A172 (cell line): ENCODE measurements at places on chromosomes 3 and 15. TPM values are rescaled to one million over a fixed set of nuclear protein-coding genes. Genes with fewer than 3 reads are reported as not detected.
A peak's percentile ranks its signal among the peaks of the same experiment; 100 is the strongest.

DNA sequence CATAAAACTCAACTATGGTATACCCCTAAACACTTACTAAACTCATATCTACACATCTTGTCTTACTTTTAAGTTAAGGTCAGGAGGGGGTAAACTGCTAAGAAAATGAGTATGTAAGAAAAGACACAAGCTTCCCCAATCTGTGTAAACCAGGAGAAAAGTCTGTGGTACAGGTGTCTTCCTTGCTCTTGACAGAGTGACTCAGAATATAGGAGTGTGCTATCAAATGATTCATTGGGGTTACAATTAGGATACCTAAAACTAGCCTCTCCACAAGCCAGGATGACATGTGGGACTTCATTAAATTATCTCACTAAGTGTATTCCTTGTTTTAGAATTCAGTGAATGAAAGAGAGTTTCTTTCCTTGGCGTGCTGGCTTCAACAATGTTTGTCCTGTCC, 274.8 kb downstream of the BBX start:
- DNase-seq = peak; percentile 21

GRCh38 chr3:188711881-188712247, 459.9 kb upstream of the TPRG1 start:
- no peak for DNase-seq

DNA sequence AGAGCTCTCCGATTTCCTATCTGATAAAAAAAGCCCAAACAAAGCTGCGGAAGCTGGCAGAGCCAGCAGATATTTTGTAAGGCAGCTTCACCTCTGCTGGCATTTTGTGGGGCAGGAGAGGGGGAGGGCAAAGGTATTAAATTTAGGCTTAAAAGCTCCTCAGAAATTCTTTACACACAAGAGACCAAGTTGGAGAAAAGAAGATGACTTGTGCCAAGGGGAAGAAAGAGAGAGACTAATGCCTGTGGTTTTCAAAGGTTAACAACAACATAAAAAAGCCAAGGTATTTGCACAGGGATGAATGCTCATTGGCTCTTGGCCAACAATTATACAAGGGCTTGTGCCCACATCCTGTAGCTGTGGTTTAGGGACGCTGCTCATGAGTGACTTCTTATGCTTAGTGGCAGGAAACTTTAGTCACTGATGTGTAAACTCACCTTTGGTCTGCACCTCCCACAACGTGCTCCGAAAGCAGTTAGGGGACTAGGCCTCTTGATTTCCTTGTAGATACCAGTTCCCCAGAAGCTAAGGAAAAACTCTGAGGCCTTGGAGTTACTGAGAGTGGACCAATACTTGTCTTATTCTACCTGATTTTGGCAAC, 152.9 kb downstream of the TPRG1 start:
- DNase-seq = peak; percentile 99

GRCh38 chr3:30508339-30508738, 98.1 kb upstream of the TGFBR2 start:
- DNase-seq = no peak

DNA sequence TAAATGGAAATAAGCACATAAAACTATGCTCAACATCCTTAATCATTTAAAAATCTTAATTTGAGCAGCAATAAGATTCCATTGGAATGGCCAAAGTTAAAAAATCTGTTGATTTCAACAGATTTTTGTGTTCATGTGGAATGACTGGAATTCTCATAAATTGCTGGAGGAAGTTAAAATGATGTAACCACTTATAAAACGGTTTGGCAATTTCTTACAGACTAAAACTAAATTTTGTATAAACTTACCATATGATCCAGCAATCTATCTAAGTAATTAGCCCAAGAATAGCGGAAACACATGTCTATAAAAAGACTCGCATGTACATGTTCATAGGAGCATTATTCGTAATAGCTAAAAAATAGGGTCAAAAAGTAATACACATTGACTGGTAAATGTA, 1713.6 kb downstream of the SI start:
- DNase-seq = no peak

DNA sequence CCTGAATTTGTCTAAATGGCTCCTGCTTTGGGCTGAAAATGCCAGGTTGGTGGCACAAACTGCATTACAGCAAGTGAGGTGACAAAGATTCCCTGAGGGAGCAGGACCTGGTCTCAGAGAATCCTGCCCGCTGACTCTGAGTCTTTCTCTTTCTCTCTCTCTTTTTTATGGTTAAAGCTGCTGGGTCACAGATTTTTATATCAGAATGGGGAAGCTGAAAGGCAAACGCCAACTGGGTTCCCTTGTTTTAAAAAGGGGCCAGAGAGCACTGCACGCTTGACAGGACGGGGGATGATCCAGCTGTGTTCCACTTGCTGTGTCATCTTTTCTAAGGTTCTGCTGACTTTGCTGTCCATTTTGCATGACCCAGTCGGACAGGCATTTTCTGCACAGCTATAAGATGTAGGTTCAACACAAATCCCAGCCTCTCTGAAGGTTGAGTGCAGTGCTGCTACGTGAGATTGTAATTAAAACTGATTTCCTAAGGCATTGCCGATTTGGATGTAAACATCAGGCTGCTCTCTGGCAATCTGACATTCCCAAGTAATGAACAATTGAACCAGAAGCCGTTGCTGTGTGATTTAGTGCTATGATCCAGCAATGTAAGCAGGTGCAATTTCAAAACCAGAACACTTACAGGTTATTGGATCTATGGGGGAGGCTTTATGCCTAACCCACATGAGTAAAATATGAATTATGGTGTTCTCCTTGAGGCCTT, 25.8 kb downstream of the ARHGEF3 start:
- DNase-seq = no peak

- DNase-seq = peak; percentile 20
These were observed 17.9 kb downstream of the SERP1 start for GRCh38 chr3:150528354-150528797.

DNA sequence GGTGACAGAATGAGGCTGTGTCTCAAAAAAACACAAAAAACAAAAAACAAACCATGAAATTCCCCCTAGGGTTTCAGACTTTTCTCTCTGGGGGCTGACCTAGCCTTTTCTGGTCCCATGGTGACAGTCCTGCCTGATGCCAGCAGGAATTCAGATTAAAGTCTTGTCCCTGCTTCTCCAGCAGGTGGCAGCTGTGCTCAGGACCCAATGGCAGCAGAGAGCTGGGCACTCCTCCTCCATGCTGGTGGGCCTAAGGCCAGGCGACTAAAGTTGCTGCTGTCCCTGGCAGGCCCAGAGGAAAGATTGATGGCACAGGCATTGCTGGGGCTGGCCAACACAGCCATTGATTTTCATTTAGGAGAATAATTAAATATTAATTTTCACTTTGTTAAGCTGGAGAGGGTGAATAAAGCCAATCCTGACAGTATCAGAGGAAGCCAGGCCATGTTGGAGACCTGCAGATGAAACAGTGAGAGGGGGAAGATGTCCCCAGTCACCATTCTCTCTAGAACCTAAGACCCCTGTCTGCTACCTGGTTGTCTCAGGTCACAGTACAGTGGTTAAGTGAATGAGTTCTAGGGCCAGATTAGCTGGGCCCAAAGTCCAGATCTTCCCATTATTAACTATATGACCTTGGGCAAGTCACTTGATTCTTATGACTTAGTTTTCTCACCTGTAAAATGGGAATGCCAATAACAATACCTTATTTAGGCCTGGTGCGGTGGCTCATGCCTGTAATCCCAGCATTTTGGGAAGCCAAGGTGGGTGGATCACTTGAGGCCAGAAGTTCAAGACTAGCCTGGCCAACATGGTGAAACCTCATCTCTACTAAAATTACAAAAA, 7.1 kb downstream of the CELF6 start:
- DNase-seq = peak; percentile 64

DNA sequence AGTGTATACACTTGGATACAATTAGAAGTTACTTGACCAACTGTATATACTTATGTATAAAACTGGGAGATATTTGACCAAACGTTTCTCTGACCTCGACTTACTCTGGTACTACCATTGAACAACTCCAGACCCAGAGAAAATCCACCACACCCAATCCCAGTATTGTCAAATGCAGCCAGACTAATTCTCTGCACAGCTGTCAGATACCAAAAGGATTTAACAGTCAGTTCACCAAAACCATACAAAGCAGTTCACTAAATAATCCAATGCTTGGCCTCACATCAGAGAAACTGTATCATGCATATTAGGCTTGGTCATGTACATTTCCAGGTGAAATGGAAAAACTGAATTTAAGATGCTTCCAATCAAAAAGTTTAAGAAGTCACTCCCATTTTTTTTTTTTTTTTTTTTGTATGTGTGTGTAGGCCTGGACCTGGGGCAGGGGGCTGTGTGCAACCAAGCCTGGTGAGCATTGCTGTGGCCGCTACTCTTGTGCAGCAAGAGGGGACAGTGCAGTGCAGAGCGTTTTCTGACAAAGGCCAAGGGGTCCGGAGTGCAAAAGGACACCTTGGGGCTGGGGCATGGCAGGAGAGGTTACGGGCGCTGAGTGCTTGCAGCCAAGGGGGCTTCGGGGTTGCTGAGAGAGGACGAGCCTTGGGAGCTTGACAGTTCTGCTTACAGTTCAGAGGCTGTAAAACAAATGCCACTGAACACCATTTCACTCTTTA, 1.4 kb downstream of the TOMM70 start:
- DNase-seq = no peak

DNA sequence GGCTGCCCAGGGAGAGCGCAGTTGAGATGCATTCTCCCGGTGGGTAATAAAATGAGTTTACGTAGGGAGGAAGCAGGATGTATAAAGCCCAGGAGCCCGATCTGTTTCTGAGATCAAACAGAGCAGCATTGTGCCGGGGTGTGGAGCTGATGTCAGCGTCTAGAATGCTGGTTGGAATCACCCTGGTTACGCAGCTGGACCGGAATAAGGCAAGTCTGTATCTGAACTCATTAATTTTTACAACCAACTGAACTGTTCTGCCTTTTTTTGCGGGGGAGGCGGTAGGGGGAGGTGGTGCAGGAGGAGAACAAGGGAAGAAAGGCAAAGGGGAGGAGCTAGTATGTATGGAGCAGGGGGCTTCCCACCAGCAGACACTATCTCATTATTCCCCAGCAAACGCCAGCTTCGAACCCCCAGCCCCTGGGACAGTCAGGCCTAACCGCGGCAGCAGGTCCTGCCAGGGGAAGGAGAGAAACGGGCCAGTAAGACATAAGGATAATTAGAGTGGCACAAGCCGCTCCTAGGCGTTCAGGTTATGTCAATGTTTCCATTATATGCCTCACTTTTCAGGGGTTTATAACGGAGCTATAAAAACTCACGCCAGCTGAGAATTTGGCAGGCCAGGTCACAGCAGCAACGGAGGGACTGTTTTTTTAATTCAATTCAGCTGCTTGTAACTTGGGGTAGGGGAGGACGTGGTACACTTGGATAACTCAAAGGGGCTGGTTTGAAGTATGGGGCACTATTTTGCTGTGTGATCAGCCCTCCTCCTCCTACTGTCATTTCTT, 175.3 kb upstream of the HES1 start:
- DNase-seq = no peak

- DNase-seq = peak; percentile 41
These were observed 13.4 kb upstream of the FAM98B start for GRCh38 chr15:38440353-38441129.

DNA sequence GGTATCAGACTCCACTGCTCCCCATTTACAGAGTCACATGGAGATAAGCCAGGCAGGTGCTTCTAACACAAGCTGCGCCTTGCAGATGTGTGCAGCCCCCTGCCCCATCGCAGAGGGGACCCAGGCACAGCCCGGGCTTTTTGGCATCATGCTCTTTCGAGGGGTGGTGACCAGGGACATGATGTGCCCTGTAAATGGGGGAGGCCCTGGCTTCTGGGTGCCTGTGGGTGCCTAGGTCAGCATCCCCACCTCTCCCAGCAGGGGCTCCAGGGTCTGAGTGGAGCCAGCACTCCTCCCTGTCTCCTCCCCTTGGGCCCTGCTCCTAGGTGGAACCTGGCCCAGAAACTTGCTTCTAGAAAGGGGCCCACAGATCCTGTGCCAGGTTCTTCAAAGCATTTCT, 15.2 kb downstream of the TRPM1 start:
- DNase-seq = no peak

- DNase-seq = peak; percentile 68
These were observed 285.1 kb downstream of the LPP start for GRCh38 chr3:188439080-188439479.

DNA sequence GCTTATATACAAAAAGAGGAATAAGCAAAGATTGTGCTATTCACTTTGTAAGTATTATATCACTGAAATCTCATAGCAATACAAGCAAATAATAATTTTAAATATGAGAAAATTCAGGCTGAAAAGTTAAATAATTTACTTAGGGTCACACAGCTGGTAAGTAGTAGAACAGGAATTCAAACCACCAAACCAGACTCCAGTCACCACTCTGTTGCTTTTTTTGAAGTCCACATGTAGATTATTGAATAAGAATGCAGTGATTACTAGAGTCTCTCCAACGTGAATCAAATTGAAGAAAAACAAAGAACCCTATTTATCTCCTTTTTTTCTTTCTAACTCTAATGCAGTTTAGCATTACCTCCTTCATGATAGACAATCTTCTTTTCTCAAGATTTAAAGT, 15.9 kb downstream of the SPICE1 start:
- no peak for DNase-seq

DNA sequence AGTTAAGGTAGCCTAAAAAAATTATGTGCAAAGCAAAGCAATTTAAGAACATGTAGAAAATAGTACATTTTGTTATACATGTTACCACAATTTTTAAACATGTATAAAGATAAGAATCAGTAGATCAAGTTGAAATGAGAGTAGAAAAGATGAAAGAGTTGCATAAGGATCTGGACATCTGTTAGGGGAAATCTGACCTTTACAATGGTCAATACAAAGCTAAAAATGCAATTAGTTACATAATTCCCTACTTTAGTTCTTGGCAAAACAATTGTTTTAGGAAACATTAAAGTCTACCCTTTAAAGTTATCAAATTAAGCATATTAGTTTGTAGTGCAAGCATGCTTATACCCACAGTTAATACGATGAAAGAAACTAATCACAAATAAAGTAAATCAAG, 32.7 kb downstream of the TOP2B start:
- no peak for DNase-seq

DNA sequence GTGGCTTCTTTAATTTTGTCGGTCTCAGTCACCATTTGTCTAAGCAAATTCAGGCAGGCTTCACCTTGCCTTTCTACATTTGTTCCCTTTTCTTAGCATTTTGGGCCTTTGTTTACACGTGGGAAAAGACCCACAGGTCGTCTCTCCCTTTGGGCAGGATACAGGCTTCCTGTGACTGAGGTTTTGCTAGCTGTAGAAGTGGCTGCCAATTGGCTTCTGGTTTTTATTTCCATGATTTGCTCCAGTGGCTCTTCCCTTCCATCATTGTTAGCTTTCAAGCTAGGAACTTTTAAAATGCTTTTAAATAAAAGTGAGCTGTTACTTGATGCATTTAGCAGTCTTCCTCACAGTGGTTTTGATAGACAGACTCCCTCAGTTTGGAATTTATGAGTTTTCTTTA, 37.3 kb downstream of the MLH1 start:
- DNase-seq = no peak

- DNase-seq = peak; percentile 49
These were observed 56.5 kb downstream of the CLDN1 start for GRCh38 chr3:190265796-190266195.

The C15orf62 gene
- total RNA-seq = 0.09 and 0.31 TPM in 2 replicates

The ETV5 gene
- total RNA-seq = 36.0 and 41.2 TPM in 2 replicates

The EBLN2 gene
- total RNA-seq = 0.41 and 2.1 TPM in 2 replicates

The MEX3B gene
- total RNA-seq = 4.0 and 4.7 TPM in 2 replicates

The SATB1 gene
- 3.7 and 6.3 TPM in 2 replicates for total RNA-seq

The THRB gene
- total RNA-seq = not detected in 2 replicates

The MRPL46 gene
- 29.9 and 38.4 TPM in 2 replicates for total RNA-seq

The SPATA12 gene
- 0.47 and 1.9 TPM in 2 replicates for total RNA-seq
